ENCODE measurements at places on chromosomes 16 and 17. TPM values are rescaled to one million over a fixed set of nuclear protein-coding genes. Genes with fewer than 3 reads are reported as not detected.

GRCh38 chr17:34443619-34444469, 80.8 kb upstream of the CCL1 start:
- peak; percentile 42 for DNase-seq

DNA sequence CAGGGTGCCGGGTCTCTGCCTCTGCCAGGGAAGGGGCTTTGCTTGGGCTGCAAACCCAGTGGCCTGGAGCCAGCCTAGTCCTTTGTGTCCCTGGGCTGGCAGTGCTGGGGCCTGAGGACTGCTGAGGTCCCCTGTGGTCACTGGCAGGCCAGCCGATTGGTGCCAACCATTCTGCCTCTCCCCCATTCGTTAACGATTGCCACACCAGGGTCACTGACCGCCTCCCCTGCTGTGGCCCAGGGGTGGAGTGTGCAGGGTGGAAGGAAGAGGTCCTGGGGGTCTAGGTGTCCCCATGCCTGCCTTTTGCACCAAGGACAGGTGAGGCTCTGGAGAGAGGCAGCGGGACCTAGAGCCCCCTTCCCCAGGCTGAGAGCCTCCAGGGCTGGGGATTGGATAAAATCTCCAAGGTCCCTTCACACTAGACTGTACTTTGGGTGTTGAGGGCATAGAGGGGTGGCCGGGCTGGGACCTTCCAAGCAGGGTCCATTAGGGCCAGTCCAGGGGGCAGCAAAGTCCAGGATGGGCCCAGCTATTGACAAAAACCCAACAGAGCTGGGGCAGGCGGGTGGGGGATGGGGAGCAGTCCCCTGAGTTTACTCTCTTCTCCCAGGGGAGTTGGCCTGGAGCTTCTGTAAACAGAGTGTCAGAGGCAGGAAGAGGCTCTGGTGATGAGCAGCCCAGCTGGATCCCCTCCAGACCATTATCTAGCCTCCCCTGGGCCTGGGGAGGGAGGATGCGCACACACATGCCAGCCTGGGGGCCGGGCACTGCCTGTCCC, 1.1 kb downstream of the VASN start:
- DNase-seq: peak; percentile 91

- no peak for DNase-seq
Measured at GRCh38 chr17:48997103-48997826, at the start of gene IGF2BP1. IGF2BP1 (plus strand) TSS chr17:48997385; CDS start chr17:48997746, 361 bp downstream.

DNA sequence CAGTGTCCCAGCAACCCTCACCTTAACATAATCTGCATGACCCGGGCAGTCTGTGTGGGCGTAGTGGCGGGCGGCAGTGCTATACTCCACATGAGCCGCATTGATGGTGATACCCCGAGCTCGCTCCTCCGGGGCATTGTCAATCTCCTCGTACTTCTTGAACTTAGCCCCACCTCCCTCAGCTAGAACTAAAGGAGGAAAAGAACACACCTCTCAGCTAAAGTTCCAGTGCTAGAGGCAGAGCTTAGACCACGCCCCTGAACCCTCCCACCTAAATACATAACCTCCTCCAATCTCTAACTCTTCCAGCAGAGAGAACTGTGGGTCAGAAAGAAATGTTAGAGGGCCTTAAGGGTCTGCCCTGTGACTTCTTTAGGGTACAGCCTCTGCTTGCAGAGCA, 855 bp downstream of the TUFM start:
- DNase-seq: no peak

CHP2 gene
- total RNA-seq: not detected

- DNase-seq: no peak
Measured at GRCh38 chr16:66824006-66824405, 6.8 kb downstream of the NAE1 start.

SLC16A5 gene
- 20.0 TPM for total RNA-seq

- DNase-seq: no peak
Measured at GRCh38 chr17:68749349-68750207, 148.4 kb upstream of the FAM20A start.

GRCh38 chr17:77409282-77410161, 268.8 kb downstream of the SEC14L1 start:
- no peak for DNase-seq
